HT-29 (cell line): ENCODE measurements at places on chromosomes 3 and 15. TPM values are rescaled to one million over a fixed set of nuclear protein-coding genes. Genes with fewer than 3 reads are reported as not detected.
A peak's percentile ranks its signal among the peaks of the same experiment; 100 is the strongest.

DNA sequence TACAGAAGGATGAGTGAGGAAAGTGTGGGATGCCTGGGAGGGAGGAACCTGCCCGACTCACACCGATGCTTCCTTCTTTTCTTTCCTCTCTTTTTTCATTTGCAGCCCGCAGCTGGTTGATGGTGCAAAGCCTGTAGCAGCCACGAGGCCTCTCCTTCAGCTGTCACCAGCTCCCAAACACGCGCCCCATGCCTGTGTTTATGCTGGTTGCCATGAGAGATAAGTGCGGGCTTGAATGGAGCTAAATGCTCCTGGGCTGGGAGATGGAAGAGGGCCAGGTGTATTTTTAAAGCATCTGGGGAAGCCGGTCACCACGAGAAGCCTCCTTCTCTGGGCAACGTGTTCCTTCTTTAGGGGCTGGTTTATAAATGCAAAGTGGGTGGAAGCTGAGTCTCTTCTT, 9.3 kb downstream of the COLQ start:
- DNase-seq: no peak

DNA sequence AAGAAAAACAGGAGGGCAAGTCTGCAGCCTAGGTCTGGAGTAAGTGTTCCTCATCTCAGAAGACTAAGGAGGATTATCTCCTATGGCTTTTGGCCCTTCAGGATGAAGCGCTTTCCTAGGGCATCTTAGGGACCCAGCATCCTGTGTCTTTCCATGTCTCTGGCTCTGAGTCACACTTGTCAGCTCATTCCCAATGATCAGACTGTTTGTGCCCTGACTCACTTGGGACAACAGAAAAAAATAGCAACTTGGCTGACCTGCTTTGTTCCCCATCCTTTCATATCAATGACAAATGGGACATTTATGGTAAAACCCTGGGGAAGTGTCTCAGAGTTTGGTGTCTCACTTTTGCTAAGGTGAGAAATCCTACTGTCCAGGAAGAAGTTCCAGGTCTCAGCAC, 76.2 kb upstream of the OXTR start:
- no peak for DNase-seq

GRCh38 chr15:98803228-98804056, 155.1 kb downstream of the IGF1R start:
- DNase-seq: no peak

DNA sequence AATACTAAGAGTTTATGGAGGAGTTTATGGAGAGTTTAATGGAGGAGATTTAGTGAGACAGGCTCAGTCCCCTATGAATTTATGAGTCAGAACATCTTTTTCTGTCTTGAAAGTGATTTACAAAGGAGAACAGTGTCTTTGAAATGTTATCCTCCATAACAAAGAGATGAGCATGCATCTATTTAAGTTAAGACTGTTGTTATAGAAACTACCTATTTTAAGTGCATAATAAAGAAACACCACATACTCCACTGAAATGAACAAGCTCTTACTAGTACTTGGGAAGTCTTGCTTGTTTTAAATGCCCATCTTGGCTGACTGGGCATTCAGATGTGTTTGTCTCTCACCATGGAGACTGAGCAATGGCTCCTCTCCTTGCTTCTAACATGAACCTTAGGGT, 118.7 kb upstream of the ACP3 start:
- DNase-seq: no peak

DNA sequence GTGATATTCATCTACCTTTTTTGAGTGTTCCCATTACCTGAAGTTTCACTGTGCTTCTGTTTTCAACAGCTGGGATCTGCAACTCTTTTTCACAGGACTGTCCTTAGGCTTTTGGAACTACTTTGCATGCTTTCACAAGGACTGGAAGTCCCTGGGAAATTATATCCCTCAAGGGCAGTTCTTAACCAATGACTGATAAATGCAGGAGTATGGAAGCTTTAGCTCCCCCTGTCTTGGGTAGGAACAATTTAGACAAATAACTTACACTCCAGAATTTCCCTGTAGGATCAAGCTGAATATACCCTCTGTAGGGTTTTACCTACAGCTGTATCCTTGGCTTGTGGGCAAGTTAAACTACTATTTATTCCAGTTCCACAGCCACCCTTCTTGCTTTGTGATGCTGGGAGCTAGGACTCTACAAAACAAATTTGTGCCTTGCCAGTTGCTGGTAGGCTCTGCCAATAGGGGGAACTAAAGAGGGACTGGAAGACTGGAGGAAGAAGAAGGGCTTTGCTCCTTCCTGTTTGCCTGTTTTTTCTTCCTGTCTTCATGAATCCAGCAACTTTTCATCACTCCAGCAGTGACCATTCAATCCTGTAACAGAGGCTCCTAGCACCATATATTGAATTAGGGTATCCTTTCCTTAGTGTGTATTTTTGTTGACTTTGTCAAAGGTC, 6.8 kb upstream of the ZNF280D start:
- peak; percentile 35 for DNase-seq

DNA sequence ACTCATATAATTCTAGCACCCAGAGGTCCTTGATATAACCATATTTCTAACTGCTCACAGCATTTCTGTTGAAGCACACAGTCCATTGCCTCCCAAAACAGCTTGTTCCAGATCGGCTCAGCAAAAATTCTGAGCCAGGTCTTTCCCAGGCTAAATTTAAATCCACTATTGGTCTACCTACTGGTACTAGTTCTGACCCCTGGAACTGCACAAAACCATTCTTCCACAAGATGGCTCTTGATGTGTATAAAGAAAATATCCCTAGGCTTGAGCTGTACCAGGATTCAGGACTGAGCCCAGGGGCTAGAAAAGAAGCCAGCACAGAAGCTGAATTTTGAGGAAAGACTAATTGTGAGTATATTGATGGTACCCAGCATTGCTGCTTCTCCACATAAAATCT, 75.4 kb upstream of the ABHD17C start:
- peak; percentile 66 for DNase-seq

- no peak for DNase-seq
These were observed 38.4 kb downstream of the AGTR1 start for GRCh38 chr3:148736086-148736485.

DNA sequence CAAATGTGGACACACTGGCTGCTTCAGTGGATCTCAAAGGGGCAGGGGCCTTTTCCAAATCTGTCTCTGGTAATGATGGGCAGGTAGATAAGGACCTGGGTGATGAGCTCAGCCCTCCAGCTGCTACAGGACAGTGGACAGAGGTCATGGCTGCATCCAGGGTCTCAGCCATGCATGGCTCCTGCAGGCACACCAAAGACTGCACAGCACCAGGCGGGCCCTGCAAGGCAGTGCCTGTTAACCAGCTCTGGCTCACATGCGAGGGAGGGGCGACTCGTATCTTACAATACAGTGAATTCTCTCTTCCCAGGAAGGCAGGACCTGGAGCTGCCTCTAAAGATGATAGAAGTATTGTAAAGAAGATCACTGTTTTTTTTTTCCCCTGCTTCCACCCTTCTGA, 58.7 kb downstream of the OXNAD1 start:
- no peak for DNase-seq

- no peak for DNase-seq
These were observed 158.0 kb upstream of the TMC3 start for GRCh38 chr15:81532001-81532400.

GRCh38 chr3:189041482-189042090, 130.2 kb upstream of the TPRG1 start:
- DNase-seq: peak; percentile 65

- DNase-seq: peak; percentile 54
These were observed 181.9 kb upstream of the KBTBD8 start for GRCh38 chr3:66816090-66816761.

SCAMP5 gene
- total RNA-seq: 0.86 and 3.0 TPM in 2 replicates

MST1 gene
- total RNA-seq: 2.2 and 3.3 TPM in 2 replicates

MTFMT gene
- 17.1 and 23.1 TPM in 2 replicates for total RNA-seq
